ENCODE measurements at places on chromosomes 13 and 19.

- H3K36me3 ChIP-seq, result no peaks in the 10 kb centered on the region
- peak overlapping the region; percentile 91 for H3K4me3 ChIP-seq
- DNase-seq, result no peak
- peaks cover 28% of the 10 kb centered on the region for H3K4me1 ChIP-seq
- H3K27me3 ChIP-seq, result no peaks in the 10 kb centered on the region
Measured at GRCh38 chr19:8305798-8306197, 2.4 kb downstream of the CD320 start.

GRCh38 chr19:51181913-51182419 is 39.9 kb downstream of the SIGLEC7 start:
- no peaks in the 10 kb centered on the region for H3K4me1 ChIP-seq
- no peak overlapping the region for H3K4me3 ChIP-seq
- H3K27ac ChIP-seq, result no peak overlapping the region
- DNase-seq, result no peak
- no peaks in the 10 kb centered on the region for H3K36me3 ChIP-seq

GRCh38 chr19:49363268-49364082 is at the start of gene DKKL1:
Gene DKKL1 (plus strand): TSS chr19:49363877. CDS start chr19:49363999, 122 bp downstream.
- no peak within 1 kb of the TSS for H3K27ac ChIP-seq
- H3K4me3 ChIP-seq, result no peak within 1 kb of the TSS
- peaks cover 5% of the 10 kb centered on the region for H3K36me3 ChIP-seq
- DNase-seq, result peak; percentile 100
- peaks cover 5% of the 10 kb centered on the region for H3K27me3 ChIP-seq

DNA sequence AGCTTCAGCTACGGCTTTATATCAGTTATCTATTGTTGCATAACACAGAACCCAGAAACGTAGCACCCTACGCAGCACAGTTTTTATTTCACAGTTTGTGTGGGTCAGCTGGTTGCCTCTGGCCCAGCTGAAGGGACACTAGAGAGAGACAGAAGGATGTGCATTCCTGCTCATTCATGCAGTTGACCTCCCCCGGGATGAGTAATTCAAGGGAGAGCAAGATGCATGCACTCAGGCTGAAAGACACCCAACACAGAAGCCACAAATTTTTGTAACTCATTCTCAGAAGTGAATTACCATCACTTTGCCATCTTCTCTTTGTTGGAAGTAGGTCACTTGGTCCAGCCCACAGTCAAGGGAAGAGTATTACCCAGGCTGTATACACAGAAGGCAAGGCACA is 89.5 kb downstream of the EFNB2 start:
- H3K27ac ChIP-seq, result no peak overlapping the region
- no peak overlapping the region for H3K4me3 ChIP-seq
- H3K4me1 ChIP-seq, result peaks cover 61% of the 10 kb centered on the region
- H3K36me3 ChIP-seq, result no peaks in the 10 kb centered on the region

- H3K27me3 ChIP-seq, result peaks cover 6% of the 10 kb centered on the region
- H3K36me3 ChIP-seq, result peaks cover 28% of the 10 kb centered on the region
- no peak for DNase-seq
- peaks cover 7% of the 10 kb centered on the region for H3K4me1 ChIP-seq
Measured at GRCh38 chr19:17021793-17022590, 4.6 kb downstream of the CPAMD8 start.

DNA sequence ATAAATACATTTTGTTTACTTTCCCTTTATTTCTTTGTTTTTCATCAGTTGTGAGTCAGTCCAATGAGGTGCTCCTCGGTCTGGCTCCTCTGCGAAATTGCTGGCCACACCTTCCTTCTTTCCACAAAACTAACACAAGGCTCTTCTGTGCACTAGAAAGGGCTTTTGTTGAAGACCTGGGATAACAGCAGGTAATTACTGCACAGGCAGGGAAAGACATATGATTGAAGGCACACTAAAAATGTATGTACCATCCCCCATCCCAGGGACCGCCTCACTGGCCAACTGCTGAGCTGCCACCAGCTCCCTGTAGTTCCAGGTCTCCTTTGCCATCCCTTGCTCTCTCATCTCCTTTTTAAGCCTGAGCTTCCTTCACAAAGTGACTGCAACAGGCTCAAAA is 180.5 kb downstream of the EFNB2 start:
- no peak for DNase-seq
- H3K27ac ChIP-seq, result no peak overlapping the region
- H3K27me3 ChIP-seq, result peaks cover 2% of the 10 kb centered on the region
- no peak overlapping the region for H3K4me3 ChIP-seq

DNA sequence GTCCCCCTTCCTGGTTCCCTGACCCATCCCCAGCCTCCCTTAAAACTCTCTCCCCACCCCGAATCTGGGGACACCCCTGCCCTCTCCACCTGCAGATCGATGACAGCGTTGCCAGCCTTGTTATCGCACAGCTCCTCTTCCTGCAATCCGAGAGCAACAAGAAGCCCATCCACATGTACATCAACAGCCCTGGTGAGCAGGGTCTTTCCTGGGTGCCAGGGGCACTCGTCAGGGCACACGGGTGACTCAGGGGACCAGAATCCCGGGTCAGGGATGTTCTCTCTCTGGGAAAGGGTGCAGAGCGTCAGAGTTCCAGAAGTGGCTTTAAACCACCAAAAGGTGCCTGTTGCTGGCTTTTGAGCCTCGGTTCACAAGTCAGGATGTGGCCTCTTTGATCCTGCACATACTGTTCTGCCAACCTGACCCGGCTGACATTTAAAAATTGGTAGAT is 1.0 kb downstream of the CLPP start:
- no peak for DNase-seq
- peak overlapping the region; percentile 93 for H3K4me3 ChIP-seq
- peaks cover 4% of the 10 kb centered on the region for H3K36me3 ChIP-seq
- peak overlapping the region; percentile 57 for H3K27ac ChIP-seq
- peaks cover 7% of the 10 kb centered on the region for H3K4me1 ChIP-seq

DNA sequence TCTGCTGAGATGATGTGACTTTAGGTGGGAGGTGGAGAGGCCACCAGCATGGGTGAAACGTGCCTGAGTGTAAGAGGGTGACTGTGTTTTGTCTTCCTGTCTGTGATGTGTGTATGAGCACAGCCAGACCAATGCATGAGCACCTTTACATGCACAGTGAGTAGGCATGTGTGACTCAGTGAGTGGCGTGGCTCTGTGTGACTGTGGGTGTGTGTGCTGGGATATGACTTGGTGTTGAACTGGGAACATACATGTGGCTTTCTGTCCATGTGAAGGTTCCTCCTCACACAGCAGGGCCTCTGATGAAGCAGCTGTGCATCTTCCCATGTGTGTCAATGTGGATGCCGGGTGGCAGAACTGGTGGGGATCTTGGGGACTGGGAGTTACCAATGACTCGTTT is 19.9 kb upstream of the LGALS13 start:
- H3K4me3 ChIP-seq, result no peak overlapping the region
- H3K36me3 ChIP-seq, result no peaks in the 10 kb centered on the region
- H3K27ac ChIP-seq, result no peak overlapping the region
- H3K27me3 ChIP-seq, result peaks cover 64% of the 10 kb centered on the region

GRCh38 chr13:28425793-28426192 is 69.1 kb downstream of the FLT1 start:
- no peaks in the 10 kb centered on the region for H3K36me3 ChIP-seq
- no peak overlapping the region for H3K27ac ChIP-seq
- H3K27me3 ChIP-seq, result peaks cover 3% of the 10 kb centered on the region
- no peak for DNase-seq
- peaks cover 4% of the 10 kb centered on the region for H3K4me1 ChIP-seq
- no peak overlapping the region for H3K4me3 ChIP-seq

DNA sequence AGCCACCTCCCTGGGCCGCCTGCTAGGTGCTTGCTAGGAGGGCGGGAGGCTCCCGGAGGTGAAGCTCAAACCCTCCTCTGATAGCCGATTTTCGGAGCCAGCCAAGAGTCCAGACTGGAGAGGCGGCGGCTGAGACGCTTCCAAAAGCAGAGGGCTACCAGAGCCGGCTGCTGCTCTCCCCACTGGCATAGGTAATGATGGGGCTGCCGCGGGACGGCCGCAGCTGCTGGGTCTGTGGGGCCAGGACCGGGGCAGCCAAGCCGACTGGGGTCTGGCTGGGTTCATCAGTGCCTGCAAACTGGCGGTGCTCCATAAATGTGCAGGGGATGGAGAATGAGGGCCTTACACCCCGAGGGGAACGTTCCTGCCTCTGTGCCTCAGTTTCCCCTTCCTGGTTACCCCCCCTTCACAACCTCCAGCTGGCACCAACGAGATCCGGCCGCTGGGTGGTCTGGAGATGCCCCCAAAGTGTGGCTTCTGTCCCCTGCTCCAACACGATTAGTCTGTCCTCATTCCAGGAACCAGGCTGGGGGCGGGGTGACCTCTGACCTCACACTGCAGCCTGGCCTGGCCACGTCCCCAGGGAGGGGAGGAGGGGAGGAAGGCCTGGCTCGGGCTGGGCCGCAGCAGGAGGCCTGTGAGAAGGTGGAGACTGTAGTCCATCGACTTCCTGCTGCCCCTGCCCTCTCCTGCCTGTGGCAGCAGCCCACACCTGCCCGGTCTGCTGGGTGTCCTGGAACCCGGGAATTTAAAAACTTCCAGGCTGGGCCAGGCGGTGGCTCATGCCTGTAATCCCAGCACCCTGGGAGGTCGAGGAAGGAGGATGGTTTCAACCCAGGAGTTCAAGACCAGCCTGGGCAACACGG is 3.8 kb upstream of the WDR18 start:
- H3K27ac ChIP-seq, result peak overlapping the region; percentile 84
- peaks cover 8% of the 10 kb centered on the region for H3K27me3 ChIP-seq
- peaks cover 19% of the 10 kb centered on the region for H3K4me1 ChIP-seq
- H3K36me3 ChIP-seq, result no peaks in the 10 kb centered on the region
